ENCODE measurements at places on chromosomes 1 and 21.

DNA sequence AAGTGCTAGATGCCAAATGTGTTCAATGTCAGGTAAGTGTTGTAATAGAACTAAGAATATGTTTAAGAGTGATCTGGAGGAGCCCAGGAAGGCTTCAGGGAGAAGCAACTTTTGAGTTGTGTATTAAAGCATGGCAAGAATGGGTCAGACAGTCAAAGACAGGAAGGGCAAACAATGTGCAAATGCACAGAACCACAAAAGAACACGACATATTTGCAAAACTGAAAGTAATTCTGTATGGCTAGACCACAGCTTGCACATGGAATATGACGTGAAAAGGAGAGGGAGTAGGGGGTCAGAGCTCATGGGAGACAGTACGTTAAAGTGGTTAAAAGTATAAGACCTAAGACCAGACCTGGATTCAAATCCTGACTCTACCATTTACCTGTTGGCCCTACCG is 7.1 kb upstream of the SORT1 start:
- H3K27me3 ChIP-seq = no peaks in the 10 kb centered on the region
- peak; percentile 29 for DNase-seq
- no peak overlapping the region for H3K4me3 ChIP-seq
- H3K4me1 ChIP-seq = no peaks in the 10 kb centered on the region

- H3K36me3 ChIP-seq = no peaks in the 10 kb centered on the region
- H3K4me1 ChIP-seq = peaks cover 47% of the 10 kb centered on the region
- H3K4me3 ChIP-seq = no peak overlapping the region
- no peaks in the 10 kb centered on the region for H3K27me3 ChIP-seq
These were observed 12.1 kb downstream of the LGR6 start for GRCh38 chr1:202205523-202206190.

GRCh38 chr1:97051823-97052222 is 330.2 kb downstream of the PTBP2 start:
- DNase-seq = no peak
- no peaks in the 10 kb centered on the region for H3K27me3 ChIP-seq
- no peak overlapping the region for H3K27ac ChIP-seq
- H3K36me3 ChIP-seq = no peaks in the 10 kb centered on the region
- no peaks in the 10 kb centered on the region for H3K4me1 ChIP-seq

DNA sequence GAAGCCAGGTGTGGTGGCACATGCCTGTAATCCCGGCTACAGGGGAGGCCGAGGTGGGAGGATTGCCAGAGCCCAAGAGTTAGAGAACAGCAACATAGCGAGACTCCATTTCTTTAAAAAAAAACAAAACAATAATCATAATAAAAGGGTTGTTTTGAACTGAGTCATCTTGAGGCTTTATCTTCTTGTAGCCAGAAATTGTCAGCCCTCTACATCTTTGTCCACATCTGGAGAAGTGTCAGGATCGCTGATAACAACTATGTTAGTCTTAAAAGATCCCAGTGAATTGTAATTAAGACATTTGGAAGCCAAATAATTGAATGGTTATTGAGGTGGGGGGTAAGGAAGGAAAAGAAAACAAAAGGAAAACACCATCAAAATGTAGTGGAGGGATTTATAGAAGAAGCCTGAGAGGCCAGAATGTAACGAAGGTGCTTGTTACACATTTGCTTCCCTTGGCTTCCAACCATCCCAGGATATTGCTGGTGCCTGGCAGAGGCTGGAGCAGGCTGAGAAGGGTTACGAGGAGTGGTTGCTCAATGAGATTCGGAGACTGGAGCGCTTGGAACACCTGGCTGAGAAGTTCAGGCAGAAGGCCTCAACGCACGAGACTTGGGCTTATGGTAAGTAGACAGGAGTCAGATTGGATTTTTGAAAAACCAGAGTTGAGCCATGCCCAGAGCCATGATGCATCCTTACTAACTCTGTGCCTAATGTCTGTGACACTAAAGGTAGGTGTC is 52.5 kb upstream of the MTR start:
- no peak overlapping the region for H3K27ac ChIP-seq
- H3K27me3 ChIP-seq = no peaks in the 10 kb centered on the region
- H3K4me3 ChIP-seq = no peak overlapping the region
- no peak for DNase-seq

- no peak overlapping the region for H3K27ac ChIP-seq
- no peak for DNase-seq
- no peaks in the 10 kb centered on the region for H3K36me3 ChIP-seq
- no peaks in the 10 kb centered on the region for H3K27me3 ChIP-seq
- no peaks in the 10 kb centered on the region for H3K4me1 ChIP-seq
These were observed 145.3 kb downstream of the PCBP3 start for GRCh38 chr21:45788637-45789506.

- DNase-seq = peak; percentile 34
- no peaks in the 10 kb centered on the region for H3K27me3 ChIP-seq
- peaks cover 5% of the 10 kb centered on the region for H3K4me1 ChIP-seq
These were observed 69.2 kb downstream of the MORN1 start for GRCh38 chr1:2322065-2322571.

DNA sequence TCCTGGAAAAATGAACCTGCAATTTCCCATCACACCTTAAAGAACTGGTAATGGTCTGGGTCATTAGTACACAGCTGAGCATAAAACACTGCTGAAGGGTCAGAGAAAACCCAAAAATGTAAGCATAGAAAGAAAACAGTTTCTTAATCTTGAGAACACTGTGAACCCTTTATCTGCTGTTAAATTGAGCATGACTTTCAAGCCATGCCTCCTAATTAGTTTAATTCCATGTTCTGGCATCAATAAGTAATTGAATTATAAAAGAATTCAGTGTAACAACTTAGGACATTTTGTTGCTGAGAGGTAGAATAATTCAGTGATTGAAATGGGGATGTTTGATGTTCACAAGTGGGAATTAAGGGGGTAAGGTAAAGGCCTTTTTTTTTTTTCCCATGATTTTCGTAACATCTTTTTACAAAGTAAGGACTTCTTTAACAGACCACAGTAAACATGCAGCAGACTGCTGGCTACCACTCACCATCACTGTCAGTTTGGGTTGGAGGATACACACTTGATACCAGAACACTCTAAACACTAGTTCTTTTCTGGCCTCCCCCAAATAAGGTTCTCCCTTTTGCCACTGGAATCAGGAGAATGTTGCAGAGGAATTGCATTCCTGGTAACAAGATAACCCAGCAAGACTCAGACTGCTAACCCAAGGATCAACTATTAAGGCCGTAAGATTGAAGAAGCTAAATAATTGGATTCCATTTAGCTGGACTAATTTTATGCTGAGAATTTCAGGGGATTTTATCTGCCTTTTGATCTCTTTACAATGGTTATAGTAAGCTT is 3.0 kb downstream of the RWDD3 start:
- peaks cover 11% of the 10 kb centered on the region for H3K36me3 ChIP-seq
- no peaks in the 10 kb centered on the region for H3K27me3 ChIP-seq
- no peak for DNase-seq
- peaks cover 13% of the 10 kb centered on the region for H3K4me1 ChIP-seq

- no peak for DNase-seq
- H3K27ac ChIP-seq = no peak overlapping the region
- no peaks in the 10 kb centered on the region for H3K4me1 ChIP-seq
- H3K4me3 ChIP-seq = no peak overlapping the region
These were observed 129.7 kb upstream of the L1TD1 start for GRCh38 chr1:62064829-62065407.

- H3K4me3 ChIP-seq = no peak overlapping the region
- H3K36me3 ChIP-seq = no peaks in the 10 kb centered on the region
These were observed 9.3 kb downstream of the PLA2G2A start for GRCh38 chr1:19969898-19970660.

DNA sequence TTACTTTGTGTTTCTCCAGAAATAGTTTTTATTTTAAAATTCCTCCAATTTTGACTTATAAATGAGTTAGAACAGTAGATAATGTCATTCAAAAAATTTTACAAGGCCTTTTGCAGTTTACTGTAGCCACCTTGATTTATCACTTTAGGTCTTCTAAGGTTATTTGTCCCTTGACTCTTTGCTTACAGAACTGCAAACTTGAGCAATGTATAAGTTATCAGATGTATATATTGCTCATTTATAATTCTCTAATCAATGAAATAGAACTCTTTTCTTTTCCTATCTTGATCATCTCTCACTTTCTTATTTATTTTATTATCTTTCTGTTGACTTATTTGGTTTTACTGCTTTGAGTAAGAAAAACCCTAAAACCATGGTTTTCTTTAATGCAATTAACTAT is 5.8 kb upstream of the SPTA1 start:
- no peaks in the 10 kb centered on the region for H3K4me1 ChIP-seq
- H3K4me3 ChIP-seq = no peak overlapping the region
- H3K36me3 ChIP-seq = no peaks in the 10 kb centered on the region
- H3K27ac ChIP-seq = no peak overlapping the region
- H3K27me3 ChIP-seq = no peaks in the 10 kb centered on the region

GRCh38 chr1:7948960-7949359 is 8.3 kb upstream of the TNFRSF9 start:
- H3K36me3 ChIP-seq = no peaks in the 10 kb centered on the region
- peaks cover 14% of the 10 kb centered on the region for H3K4me1 ChIP-seq
- H3K27me3 ChIP-seq = no peaks in the 10 kb centered on the region

DNA sequence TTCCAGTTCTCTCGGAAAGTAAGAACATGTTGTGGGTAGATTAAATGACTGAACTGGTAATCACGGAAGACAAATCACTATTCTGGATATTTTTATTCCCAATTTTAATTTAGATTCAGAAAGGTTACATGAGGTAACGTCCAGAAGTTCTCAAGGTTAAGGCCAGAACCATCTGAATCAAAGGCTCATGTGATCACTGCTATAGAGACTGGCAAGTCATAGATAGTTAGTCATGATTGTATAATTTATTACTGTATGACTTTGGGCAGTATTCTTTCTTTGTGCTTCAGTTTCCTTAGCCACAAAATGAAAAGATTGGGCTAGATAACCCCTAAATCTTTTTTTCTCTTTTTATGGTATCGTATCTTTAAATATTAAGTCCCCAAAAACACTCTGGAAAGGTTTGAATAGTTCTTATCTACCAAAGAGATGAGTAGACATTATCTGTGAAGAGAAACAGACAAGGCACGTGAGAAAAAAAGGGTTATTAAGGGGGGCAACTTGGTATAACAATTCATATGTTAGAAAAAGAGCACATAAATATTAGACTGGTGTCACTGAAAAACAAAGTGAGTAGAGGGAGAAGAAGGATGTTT is 241.0 kb downstream of the PTPRC start:
- H3K27me3 ChIP-seq = no peaks in the 10 kb centered on the region
- no peak for DNase-seq
- no peak overlapping the region for H3K27ac ChIP-seq
- peaks cover 6% of the 10 kb centered on the region for H3K36me3 ChIP-seq
- H3K4me3 ChIP-seq = no peak overlapping the region

- H3K4me1 ChIP-seq = no peaks in the 10 kb centered on the region
- H3K27ac ChIP-seq = no peak overlapping the region
- H3K36me3 ChIP-seq = no peaks in the 10 kb centered on the region
- no peaks in the 10 kb centered on the region for H3K27me3 ChIP-seq
These were observed 76.6 kb downstream of the DMRTB1 start for GRCh38 chr1:53535846-53536245.

- no peak for DNase-seq
- no peaks in the 10 kb centered on the region for H3K4me1 ChIP-seq
- no peaks in the 10 kb centered on the region for H3K36me3 ChIP-seq
These were observed 7.3 kb downstream of the SYNC start for GRCh38 chr1:32695098-32695904.
